Nucleus accumbens (tissue), 56 donors: ENCODE measurements at places on chromosomes 12 and 14.

DNA sequence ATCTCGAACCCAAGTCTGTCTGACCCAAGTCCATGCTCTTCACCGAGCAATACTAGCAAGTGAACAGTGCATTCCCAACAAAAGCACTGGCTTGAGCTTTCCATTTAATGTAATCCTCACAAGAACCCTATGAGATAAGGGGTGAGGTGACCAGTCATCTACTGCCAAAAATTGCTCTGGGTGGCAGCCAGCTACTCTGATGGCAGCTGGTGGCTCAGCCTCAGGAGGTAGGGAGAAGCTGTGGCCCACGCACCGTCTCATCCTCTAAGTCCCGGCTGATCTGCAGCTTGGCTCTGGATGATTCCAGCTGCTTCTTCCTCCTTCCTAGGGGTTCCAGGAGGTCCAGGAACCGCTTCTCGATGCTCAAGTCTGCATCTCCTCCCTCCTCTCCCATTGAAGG, 75.2 kb downstream of the PLEKHG3 start:
- DNase-seq, result no peak

DNA sequence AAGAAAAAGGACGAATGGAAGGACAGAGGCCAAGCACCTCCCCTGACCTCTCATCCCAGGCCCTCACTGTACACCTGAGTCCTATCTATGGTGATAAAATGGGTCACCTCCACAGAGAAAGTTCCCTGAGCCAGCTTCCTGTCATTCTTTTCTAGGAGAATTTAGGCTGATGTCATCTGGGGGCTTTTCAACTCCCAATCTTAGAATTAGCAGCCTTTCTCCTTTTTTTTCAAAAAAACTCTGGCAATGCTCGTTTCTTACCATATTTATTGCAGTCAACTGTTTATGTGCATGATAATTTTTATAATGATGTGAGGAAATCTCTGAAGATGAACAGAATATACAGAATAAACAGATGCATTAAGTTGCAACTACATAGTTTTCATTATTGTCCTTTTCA, 177.6 kb downstream of the SNAPC1 start:
- no peak for DNase-seq

DNA sequence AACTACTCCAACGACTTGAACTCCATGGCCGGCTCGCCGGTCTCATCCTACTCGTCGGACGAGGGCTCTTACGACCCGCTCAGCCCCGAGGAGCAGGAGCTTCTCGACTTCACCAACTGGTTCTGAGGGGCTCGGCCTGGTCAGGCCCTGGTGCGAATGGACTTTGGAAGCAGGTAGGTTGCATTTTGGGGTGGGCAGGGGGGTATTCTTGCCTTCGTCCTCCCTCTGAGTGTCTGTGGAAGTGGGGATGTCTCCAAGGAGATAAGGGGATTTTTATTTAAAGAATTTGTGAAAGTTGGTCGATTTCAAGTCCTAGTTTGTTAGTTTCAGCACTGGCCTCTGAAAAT, 1.3 kb downstream of the ASCL1 start:
- no peak for DNase-seq

DNA sequence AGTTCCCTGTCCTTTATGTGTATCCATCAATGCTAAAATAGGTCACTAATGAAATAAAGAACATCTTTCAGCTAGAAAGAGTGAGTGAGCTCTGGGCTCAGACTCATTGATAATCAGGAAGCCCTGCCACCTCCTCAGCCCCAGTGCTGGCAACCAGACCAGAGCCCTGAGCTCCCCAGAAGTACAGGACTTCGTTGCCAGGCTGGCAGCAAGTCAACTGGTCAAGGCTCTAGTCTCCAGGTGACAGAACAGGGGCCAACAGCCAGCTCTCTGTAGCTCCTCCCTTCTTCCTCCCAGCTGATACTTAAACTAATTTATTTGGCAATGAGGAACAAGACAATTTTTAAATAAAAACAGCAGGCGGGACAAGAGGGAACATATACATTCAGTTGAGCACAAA, 145.3 kb downstream of the EGLN3 start:
- DNase-seq, result peak; percentile 30

DNA sequence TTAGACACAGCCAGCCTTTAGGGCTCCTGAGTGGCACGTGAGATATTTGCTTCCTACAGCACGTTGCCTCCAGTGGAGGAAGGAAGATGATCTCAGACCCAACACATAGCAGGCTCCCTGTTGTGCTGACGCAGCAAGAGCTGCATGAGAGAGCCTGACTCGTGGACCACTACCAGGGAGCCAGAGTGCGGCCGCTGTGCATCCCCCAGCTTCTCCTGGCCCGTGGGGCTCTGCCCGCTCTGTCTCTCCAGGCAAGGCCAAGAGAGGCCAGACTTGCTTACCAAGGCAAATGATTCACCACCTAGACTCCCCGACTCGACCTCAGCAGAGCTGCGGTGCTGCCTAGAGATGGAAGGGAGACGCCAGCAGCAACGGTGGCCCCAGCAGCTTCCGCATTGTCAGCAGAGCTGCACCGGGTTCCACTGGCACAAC, 37.5 kb downstream of the MAP3K9 start:
- no peak for DNase-seq

DNA sequence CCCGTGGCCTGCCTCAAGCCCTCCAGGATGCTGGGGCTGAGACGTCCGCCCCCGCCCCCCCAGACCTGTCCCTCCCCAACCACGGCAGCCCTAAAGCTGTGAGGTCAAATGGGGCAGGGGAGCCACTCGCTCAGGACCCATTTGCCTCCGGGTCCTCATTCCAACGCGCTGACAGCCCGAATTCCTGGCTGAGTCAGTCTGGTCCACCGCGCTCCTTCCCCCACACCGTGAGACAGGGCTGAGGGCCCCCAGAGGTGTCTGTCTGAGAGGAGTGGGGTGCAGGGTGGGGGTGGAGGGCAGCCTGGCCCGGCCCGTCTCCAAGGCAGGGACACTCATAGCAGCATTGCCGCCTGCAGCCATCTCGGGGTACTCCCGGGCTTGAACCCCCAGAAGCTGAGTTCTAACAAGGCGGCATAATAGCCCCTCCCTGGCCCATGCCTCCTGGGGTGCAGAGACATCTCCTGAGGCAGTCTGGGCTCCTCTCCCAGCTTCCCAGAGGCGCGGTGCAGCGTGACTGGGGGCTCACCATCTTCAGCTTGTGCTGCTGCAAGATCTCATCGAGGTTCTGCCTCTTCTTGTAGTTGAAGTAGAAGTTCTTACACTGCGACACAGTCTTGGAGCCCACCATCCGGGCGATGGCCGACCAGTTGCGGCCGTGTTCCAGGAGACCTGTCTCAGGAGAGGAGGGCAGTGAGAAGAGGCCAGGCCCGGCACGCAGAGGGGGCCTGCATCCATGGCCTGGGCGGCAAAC, 90.5 kb downstream of the RFLNA start:
- DNase-seq, result no peak

DNA sequence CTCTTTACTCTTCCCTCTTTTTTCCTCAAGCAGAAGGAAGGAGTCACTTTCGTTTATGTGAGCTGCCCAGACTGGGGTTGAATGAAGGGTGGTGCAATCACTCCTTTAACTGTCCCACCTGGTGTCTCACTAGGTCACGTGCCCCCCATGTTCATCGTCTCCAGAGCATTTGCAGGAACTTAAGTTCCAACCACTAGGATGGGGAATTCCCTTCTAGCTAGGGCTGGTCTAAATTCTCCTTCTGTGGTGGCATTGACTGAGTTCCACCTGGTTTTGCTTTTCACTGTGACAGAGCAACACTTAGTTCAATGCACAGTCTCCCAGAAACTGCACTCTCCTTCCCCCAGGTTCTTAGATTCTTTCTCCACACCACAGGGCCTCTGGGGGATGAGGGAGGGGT, 9.5 kb downstream of the FANCM start:
- no peak for DNase-seq

DNA sequence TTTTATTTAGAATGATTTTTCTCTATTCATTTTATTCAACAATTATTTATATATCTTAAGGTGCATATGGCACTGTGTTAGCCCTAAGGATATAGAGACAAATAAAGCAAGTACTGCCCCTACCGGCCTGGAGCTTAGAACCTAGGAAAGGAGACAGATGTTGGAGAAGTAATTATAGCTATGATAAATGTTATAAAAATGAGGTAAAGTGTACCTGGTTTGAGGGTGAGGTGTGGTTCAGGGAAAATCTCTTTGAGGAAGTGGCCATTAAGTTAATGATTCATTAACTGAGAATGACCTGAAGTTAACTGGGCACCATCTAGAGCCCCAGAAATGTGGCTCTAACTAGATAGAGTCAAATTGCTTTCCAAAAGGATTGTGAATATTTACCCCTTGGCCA, 31.9 kb downstream of the CDKL1 start:
- DNase-seq, result no peak

DNA sequence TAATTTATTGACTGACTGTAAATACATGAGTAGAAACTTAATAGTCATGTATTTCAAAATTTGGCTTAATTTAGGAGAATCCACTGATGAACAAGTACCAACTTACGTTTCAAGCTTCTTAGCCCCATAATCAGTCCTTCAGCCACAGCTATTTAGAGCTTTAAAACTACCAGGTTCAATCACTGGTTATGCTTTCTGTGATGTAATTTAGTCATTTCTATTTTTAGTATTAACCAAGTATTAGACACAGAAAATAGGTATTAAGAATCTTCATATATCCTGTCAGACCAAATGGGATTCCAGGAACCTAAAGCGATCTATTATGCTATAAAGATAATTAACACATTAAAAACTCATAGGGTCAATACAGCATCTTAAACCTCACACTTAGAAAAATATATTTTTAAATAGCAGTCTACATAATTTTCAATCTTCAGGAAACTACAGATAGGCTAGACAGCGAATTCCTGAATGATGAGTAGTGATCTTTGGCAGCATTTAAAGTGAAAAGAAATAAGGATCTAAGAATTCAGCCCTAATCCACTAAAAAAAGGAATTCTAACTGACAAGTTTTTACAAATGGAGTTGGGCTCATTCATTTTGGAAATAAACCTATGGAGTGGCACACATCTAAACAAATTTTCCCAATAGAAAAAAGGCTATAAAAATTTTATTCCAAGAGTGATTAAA, 51.5 kb downstream of the ZC3H14 start:
- DNase-seq, result no peak

- no peak for DNase-seq
These were observed 100.3 kb upstream of the PLEKHG7 start for GRCh38 chr12:92602476-92602875.

- no peak for DNase-seq
These were observed 179.3 kb downstream of the PCNX1 start for GRCh38 chr14:71086567-71086966.

GRCh38 chr14:29075761-29076160, 309.2 kb downstream of the FOXG1 start:
- DNase-seq, result no peak

DNA sequence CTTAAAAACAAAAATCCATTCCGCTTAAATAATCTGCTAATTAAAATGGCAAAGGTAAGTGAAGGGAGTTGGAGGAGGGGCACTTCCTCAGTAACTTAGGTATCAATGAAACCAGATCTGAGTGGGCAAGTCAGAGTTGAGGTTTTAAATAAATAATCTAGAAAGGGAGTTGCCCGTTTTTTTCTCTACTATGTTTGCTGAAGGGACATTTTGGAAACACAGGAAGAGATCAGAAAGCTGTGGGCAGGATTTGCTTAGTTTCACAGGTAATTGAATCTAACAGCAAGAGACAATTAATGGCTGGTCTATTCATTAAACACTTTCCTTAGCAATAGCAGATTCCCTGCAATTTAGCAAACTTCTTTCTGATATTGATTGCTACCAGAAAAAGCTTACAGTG, 186.0 kb upstream of the ABCD2 start:
- no peak for DNase-seq

DNA sequence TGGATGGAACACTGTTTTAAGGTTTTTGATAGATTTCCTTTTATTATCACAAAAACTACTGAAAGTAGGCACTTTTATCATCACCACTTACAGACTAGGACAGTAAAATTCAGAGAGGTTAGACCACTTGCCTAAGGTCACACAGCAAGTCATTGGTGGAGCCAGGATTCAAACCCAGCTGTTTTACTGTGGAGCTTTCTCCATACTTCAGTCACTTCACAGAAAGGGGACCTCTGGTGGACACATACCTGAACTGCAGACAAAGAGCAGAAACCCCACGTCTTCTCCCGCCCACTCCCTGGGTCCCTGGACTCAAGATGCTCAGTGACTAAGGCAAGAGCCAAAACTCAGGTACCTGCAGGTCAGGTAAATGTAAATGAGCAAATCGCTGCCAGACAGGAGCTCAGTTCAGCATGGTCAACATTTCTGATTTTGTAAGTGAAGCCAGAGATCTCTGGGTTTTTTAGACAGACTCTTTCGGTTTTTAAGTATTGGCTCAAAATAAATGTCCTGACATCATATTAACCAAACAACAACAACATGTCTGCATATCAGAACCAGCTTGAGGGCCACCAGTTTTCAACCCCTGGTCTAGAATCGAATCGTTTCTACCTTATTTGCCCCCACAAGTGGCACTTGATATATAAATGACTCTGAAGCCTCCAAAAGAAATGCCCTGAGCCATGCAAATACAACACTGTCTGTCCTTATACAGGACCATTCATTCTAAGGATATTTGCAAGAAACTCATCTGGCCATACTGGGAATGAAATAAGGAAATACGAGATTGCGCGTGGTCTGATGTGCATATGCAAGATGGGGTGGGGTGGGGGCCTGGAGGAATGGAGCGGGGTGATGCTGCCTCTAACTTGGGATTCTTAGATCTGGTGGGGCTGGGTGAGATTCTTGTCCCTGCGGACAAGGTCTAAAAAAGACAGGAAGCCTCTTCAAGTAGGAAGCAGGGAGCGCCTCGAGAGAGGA, 110.9 kb downstream of the KSR2 start:
- no peak for DNase-seq

GRCh38 chr12:6768990-6769389, 2.8 kb downstream of the PTMS start:
- no peak for DNase-seq

- no peak for DNase-seq
These were observed 12.4 kb downstream of the BEST3 start for GRCh38 chr12:69686731-69687130.

GRCh38 chr14:65080960-65081747, 21.2 kb downstream of the MAX start:
- no peak for DNase-seq

DNA sequence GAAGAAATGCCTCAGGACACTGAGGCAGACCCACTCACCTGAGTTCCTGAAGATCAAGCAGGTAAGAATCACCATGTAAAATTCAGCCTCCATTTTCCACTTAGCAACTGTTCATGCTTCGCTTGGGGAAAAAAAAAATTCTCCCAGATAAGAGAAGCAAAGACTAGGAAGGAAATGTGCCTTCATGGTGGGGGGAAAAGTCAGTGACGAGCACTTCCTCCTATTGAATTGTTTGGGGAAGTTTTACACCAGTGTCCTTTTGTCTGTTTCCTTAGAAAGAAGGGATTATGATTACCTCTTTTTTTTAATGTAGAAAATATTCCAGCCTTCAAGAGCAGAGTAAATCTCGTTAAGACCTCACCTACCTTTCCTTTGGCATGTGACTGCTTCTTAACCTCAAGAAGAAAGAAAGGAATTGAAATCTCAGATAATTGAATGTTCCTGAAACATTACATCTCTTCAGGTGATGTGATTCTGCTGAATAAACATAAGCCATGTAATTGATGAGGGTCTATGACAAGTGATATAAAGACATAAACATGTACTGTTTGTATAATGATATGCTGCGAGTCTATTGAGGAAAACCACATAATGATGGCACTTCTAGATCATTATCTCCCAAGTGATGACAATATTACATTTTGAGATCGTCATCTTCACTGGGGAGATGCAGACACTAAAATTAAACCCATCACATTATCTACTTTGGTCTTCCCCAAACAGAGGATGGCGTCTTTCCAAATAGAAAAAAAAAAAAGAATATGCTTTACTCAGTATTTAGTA, at the start of gene PTPRB:
Gene PTPRB, minus strand, starts transcription at position 127 of the 783 bp plus-strand sequence. Its CDS starts 34 bp downstream, at position 93.
- DNase-seq, result no peak

- DNase-seq, result no peak
These were observed 234.2 kb upstream of the ARHGAP5 start for GRCh38 chr14:31842899-31843298.
